A172 (cell line): ENCODE measurements at places on chromosomes 4 and X. TPM values are rescaled to one million over a fixed set of nuclear protein-coding genes. Genes with fewer than 3 reads are reported as not detected.

The BLOC1S4 gene
- total RNA-seq: 16.8 and 23.2 TPM in 2 replicates

The TMEM35A gene
- total RNA-seq: not detected in 2 replicates

The ENPP6 gene
- total RNA-seq: not detected in 2 replicates

The TCP11X2 gene
- not detected in 2 replicates for total RNA-seq

The PROM1 gene
- 0.02 TPM in 1 of 2 replicates, not detected in the other for total RNA-seq

The ACOX3 gene
- total RNA-seq: 21.9 and 26.5 TPM in 2 replicates

The ATP7A gene
- 8.7 and 9.0 TPM in 2 replicates for total RNA-seq

The MAGIX gene
- total RNA-seq: 0.36 and 1.8 TPM in 2 replicates

The UGT2A3 gene
- not detected in 2 replicates for total RNA-seq

The TEX13C gene
- total RNA-seq: 0.28 and 0.60 TPM in 2 replicates

The KIT gene
- total RNA-seq: 5.1 and 10.4 TPM in 2 replicates

The ENOX2 gene
- 4.0 and 4.2 TPM in 2 replicates for total RNA-seq

The SPARCL1 gene
- not detected in 2 replicates for total RNA-seq

The P2RY10 gene
- total RNA-seq: not detected in 2 replicates

The POF1B gene
- not detected in 2 replicates for total RNA-seq

- DNase-seq: peak; percentile 22
Measured at GRCh38 chr4:119135721-119136121, at the start of gene MYOZ2. Gene MYOZ2, plus strand, starts transcription at chr4:119135832. Its CDS starts 694 bp downstream, at chr4:119136526.

- no peak for DNase-seq
Measured at GRCh38 chrX:9267415-9267814, 197.4 kb upstream of the TBL1X start.

DNA sequence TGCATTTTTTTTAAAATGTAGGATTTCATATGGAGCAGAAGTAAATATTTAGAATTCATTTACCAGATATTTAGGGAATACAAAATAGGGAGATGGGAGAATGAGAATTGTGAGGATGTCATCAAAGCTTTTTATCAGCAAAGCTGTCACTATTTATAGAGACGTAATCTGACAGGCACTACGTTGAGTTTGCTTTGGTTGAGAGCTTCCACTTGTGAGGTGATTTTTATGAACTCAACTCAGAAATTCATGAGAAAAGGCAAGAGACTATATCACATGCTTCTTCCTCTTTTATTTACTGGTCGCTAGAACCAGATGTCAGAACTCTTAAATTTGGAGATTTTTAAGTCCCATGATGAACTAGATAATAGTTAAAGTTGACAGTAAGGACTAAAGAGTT is 211.2 kb downstream of the GBA3 start:
- DNase-seq: no peak

GRCh38 chrX:24493740-24494581 is 28.9 kb downstream of the PDK3 start:
- no peak for DNase-seq

- DNase-seq: no peak
Measured at GRCh38 chrX:71935476-71935875, 24.8 kb downstream of the NHSL2 start.

- no peak for DNase-seq
Measured at GRCh38 chrX:44291468-44292092, 51.9 kb downstream of the EFHC2 start.

DNA sequence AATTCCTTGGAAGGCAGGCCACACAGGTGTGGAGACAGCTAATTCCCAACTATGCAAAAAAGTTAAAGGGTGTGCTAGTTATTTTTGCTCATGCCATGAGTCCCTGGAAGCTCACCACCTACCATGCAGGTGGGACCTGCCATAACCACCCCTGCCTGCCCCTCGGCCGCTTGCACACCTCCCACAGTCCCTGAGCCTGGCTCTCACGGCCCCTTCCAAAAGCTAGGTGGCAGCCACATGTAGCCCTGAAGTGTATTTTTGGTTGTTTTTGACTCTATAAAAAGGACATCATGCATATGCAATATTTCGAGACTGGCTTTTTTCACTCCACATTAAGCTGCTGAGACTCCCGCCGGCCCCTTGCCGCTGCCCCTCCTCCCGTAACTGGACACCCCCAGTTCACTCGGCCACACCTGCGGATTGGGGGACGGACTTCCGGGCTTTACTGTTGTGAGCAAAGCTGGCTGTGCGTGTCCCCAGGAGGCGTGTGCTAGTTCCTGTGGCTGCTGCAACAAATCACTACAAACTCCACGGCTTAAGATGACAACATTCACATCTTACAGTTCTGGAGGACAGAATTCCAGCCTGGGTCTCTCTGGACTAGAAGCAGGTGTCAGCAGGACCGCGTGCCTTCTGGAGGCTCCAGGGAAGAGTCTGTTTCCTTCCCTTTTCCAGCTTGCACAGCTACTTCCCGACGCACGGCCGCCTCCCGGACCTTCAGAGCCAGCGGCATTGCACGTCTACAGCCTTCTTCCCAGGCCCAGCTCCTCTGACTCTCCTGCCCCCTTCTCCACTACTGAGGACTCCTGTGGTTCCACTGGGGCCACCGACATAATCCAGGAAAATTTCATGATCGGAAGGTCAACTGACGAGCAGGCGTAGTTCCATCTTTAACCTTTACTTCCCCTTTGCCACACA is 24.8 kb downstream of the ZFYVE28 start:
- DNase-seq: no peak

DNA sequence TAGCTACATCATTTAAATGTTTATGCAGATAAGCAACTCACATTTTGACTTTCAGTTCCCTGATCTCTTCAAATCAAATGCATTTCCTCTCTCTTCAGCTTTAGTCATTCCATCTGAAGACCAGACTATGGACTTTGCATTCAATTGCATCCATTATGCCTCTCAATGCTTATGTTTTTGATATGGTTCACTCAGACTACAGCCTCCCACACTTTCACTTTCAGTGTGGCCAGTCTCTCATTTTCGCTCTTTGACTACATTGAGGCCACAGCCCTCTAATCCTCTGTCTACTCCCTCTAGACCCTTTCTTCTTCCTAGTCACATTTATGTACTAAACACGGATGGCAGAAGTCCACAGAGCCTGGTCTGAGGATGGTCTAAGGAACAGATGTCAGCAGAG is 24.5 kb upstream of the VEGFC start:
- DNase-seq: no peak

GRCh38 chrX:130561930-130562329 is 160.1 kb downstream of the RBMX2 start:
- DNase-seq: no peak

- peak; percentile 11 for DNase-seq
Measured at GRCh38 chr4:132982151-132982550, 166.9 kb upstream of the PCDH10 start.

GRCh38 chr4:153207027-153207426 is 2.8 kb downstream of the TRIM2 start:
- no peak for DNase-seq

- no peak for DNase-seq
Measured at GRCh38 chr4:169438057-169438480, 167.3 kb upstream of the SH3RF1 start.

DNA sequence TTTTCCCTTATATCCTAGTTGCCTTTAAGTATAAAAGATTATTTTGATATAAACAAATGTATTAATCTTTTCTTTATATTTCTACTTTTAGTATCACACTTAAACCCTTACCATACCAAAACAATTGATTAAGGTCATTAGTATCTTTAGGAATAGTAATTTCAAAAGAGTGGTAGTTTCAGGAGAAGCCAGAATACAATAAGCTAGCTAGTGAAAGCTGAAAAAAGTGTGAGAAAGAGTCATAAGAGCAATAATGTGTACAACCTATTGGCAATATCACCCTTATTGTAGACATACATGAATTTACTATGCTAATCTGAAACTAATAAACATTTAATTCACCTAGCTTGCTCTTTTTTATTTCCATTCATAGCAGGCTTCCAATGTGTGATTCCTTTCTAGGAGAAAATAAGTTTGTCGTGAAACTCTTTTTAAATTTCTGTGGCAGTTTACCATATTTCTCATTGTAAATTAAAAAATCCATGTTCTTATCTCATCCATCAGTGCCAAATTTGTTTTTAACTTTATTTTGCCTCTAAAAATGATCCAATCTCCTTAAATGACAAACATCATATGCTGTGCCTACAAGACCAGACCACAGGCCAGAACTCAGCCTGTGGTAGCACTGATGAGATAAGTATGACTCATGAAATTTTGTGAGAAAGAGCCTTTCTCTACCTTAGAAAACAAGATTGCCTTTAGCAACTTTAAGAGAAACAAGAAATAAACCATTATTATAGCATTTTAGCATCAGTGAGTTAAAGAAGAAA is 8.1 kb downstream of the NEK1 start:
- peak; percentile 57 for DNase-seq

- no peak for DNase-seq
Measured at GRCh38 chr4:17187003-17187402, 288.6 kb upstream of the LDB2 start.

GRCh38 chrX:151393514-151393913 is 3.5 kb upstream of the VMA21 start:
- no peak for DNase-seq

DNA sequence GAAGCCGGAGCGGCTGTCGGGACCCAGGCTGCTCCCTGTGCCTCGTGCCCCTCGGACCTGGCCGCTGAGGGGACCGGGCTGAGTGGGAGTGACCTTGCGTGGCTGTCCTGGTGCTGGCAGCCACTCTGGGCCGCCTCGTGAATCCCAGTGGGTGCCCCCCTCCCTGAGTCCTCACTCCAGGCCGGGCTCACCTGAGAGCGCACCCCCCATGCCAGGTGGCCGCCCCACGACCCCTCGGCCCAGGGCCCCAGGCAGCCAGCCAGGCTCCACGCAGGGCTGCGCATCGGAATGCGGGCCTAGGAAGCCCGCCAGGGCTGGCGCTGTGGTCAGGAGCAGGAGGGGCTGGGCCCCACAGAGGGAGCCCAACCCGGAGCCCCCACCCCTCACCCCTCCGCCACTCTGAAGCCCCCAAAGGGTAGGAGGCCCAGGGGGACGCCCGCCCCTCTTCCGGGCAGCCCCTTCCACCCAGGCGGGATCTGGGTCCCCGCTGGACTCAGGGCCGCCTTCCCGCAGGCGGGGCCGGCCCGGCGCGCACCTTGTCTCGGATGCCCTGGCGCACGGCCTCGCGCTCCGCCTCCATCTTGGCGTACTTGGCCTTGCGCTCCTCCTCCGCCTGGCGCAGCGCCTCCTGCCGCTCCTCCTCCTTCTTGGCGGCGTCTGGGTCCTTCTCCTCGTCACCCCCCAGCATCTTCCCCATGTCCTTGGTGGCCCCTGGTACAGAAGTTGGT is 33.9 kb downstream of the CPLX1 start:
- no peak for DNase-seq

DNA sequence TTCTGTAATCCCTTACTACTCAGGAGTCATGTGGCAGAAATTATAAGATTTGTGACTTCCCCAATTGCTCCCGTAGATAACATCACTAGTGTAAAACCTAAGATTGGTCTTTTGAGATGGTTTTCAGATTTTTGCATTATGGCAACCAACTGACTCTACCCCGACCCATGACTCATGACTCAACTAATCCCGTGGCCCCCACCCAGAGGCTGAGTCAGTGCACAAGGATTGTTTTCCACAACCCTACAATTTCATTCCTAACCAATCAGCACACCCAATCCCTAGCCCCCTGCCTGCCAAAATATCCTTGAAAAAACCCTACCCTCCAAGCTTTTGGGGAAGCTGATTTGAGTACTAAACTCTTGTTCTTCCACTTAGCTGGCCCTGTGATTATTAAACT is 109.4 kb upstream of the FAM9C start:
- DNase-seq: peak; percentile 33

DNA sequence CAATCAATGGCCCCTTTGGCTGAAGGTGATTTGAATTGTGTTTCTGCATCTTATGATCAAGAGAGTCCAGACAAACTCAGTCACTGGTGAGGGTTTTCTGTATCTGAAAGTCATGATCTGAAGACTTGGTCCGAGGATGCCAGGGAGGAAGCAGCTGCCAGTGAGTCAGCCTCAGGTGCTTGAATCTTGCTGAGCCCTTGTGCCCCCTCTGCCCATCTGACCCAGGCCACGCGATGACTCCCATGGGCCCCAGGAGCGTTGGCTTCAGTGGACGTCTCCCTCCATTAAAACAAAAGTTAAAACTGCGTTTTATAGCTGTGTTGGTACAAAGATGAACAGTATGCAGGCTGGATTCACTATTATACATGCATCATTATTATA is 62.0 kb downstream of the HTRA3 start:
- DNase-seq: peak; percentile 48

GRCh38 chr4:159950707-159951106 is 847.8 kb downstream of the RAPGEF2 start:
- DNase-seq: no peak

- peak; percentile 82 for DNase-seq
Measured at GRCh38 chrX:153971124-153971449, 531 bp downstream of the HCFC1 start.

DNA sequence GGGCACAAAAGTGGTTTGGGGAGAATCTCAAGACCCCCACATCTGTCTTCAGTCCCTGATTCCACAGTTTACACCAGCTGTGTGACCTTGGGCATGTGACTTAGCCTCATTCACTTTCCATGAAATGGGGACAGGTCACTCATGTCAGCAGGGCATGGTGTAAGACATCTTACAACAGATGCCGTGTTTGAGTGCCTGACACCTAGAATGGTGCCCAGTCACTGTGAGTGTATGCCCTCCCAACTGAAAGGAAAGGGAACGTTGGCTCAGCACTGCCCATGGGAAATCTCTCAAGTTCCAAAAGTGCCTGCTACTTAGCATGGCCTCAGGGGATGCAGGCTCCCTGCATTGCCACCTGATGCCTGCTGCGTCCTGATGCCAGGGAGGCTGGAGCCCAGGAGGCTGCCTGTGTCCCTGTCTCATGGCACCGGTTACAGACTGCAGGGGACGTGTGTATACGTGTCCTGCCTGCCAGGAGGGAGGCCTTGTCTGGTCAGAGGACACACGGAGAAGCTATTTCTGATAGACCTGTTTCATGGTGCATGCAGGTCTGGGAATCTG is 32.2 kb downstream of the RNF4 start:
- DNase-seq: no peak

GRCh38 chrX:130173190-130173895 is 1.6 kb downstream of the RAB33A start:
- DNase-seq: peak; percentile 59

GRCh38 chr4:46993075-46994006 is at the start of gene GABRA4:
Gene GABRA4, minus strand, starts transcription at chr4:46993581. Its CDS starts 157 bp downstream, at chr4:46993424.
- no peak for DNase-seq

DNA sequence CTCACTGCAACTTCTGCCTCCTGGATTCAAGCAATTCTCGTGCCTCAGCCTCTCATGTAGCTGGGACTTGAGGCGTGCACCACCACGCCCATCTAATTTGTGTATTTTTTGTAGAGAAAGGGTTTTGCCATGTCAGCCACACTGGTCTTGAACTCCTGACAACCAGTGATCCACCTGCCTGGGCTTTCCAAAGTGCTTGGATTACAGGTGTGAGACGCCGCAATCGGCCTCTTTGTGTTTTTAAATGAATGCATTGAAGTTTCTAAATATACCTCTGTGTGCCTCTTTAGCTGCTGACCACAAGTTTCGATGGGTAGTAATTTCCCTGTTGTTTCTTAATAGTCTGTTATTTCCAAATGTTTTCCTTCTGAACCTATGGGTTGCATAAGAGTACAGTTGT is 765.3 kb upstream of the GRIA3 start:
- no peak for DNase-seq

- DNase-seq: no peak
Measured at GRCh38 chr4:73676861-73677323, 56.7 kb upstream of the RASSF6 start.
